KBM-7 (cell line): ENCODE measurements at places on chromosomes 11 and 22.

GRCh38 chr11:60996381-60997138 is 25.1 kb downstream of the CD6 start:
- DNase-seq: no peak

GRCh38 chr11:116376054-116376453 is 396.7 kb downstream of the BUD13 start:
- DNase-seq: no peak

DNA sequence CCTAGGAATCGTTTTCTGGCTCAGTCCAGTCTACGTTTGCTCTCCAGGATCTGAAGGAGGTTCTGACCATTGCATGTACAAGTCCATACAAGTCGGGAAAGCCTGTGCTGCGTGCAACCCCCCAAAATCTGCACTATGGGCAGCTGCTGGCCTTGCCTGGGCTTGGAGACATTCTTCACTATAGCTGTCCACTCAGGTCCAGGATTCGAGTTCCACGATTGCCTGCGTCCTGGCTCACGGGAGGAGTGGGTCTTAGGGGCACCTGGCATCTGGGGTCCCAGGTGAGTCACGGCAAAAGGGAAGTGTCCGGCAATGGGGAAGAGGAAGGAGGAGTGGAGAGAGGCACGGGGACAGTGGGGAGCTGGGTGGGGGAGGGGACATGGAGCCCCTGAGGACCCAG is 563.0 kb downstream of the BRD1 start:
- no peak for DNase-seq

- DNase-seq: no peak
Measured at GRCh38 chr22:46551321-46551720, 13.9 kb upstream of the CELSR1 start.

- no peak for DNase-seq
Measured at GRCh38 chr11:99325847-99326246, 305.1 kb downstream of the CNTN5 start.

DNA sequence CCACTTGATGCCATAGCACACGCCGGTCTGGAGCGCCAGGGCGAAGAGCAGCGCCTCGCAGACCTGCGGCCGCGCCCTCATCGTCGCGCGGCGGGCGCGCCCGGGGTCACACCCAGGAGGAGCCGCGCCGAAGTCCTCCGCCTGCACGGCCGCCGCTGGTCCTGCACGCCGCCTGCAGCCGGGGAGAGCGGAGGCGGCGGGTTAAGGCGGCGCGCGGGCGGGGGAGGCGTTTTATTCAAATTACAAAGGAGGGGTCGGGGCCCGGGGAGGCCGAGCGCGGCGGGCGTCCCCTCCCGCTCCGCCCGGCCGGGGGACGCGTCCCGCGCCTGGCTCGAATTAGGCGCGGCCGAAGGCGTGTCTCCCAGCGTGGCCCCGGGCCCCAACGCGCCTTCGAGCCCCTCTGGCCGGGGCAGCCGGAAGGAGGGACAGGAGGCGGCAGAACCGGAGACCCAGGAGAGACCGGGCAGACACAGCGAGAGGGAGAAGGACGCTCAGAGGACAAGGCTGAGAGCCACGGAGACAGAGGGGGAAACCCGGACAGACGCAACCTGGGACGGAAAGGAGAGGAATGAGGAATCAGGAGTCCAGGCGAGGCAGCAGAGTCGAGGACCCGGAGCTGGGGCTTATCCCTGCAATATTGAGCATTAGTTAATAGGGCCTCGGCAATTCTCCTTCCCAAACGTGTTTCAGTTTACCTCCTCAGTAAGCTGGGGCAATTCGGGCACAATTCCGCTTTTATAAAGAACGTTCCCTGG is at the start of gene WNT11:
Gene WNT11, minus strand, starts transcription at position 176 of the 755 bp plus-strand sequence. Its CDS starts 95 bp downstream, at position 81.
- peak; percentile 62 for DNase-seq

DNA sequence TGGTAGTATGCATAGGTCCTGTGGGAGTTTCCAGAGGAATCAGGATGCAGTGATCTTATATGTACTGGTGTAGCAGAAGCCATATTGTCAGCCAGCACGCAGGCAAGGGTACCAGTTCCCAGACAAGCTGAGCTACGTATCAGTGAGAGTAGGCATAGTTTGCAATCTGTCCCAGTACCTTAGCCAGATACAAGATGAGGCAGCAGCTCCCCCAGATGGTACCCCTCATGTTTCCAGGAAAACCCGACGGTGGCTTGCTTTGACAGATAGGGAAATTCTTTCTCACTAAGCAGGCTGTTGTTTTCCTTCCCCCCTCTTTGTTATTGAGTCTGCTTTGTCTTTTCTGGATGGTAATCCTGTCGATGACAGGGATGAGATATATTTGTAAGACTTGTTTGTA is 109.7 kb upstream of the RRM1 start:
- peak; percentile 41 for DNase-seq

DNA sequence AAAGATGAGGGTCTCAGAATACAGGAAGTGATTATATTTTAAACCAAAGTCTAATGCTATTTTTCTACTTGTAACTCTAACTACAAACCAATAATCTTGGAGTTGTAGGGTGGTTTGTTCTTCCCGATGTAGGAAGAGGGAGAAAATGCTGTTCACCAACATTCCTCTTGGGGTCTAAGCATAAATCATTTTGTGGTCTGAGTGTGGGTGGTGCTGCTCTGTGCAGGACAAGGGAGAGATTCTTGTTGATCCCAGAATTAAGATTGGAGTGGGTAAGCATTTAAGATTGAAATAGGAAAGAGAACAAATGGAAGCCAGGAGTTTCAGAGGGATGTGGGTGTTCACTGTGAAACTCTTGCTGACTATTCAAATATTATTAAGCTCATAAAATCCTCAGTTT is 38.6 kb upstream of the MMP13 start:
- DNase-seq: no peak

DNA sequence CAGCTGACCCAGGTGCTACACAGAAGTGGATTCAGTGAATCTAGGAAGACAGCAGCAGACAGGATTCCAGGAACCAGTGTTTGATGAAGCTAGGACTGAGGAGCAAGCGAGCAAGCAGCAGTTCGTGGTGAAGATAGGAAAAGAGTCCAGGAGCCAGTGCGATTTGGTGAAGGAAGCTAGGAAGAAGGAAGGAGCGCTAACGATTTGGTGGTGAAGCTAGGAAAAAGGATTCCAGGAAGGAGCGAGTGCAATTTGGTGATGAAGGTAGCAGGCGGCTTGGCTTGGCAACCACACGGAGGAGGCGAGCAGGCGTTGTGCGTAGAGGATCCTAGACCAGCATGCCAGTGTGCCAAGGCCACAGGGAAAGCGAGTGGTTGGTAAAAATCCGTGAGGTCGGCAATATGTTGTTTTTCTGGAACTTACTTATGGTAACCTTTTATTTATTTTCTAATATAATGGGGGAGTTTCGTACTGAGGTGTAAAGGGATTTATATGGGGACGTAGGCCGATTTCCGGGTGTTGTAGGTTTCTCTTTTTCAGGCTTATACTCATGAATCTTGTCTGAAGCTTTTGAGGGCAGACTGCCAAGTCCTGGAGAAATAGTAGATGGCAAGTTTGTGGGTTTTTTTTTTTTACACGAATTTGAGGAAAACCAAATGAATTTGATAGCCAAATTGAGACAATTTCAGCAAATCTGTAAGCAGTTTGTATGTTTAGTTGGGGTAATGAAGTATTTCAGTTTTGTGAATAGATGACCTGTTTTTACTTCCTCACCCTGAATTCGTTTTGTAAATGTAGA is 1.7 kb downstream of the MALAT1 start:
- peak; percentile 79 for DNase-seq

GRCh38 chr22:44666207-44666585 is 35.8 kb upstream of the PRR5 start:
- DNase-seq: no peak

- DNase-seq: no peak
Measured at GRCh38 chr11:120738516-120739046, 227.0 kb downstream of the GRIK4 start.

GRCh38 chr11:127117231-127117739 is 116.7 kb upstream of the KIRREL3 start:
- no peak for DNase-seq

GRCh38 chr11:33237039-33237597 is 20.1 kb upstream of the HIPK3 start:
- DNase-seq: no peak

DNA sequence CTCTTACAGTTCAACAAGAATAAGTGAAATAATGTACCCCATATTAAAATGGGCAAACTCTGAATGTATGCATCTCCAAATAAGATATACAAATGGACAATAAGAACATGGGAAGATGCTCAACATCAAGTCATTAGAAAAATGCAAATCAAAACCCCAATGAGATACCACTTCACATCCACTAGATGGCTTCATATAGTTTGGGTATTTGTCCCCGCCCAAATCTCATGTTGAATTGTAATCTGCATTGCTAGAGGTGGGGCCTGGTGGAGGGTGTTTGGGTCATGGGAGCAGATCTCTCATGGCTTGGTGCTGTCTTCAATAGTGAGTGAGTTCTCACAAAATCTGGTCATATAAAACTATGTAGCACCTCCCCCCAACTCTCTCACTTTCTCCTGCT is 5.7 kb downstream of the MPZL2 start:
- peak; percentile 46 for DNase-seq

GRCh38 chr11:79157738-79158137 is 283.1 kb downstream of the TENM4 start:
- no peak for DNase-seq

GRCh38 chr22:17972385-17973191 is 51.8 kb downstream of the MICAL3 start:
- no peak for DNase-seq

GRCh38 chr22:29117799-29118477 is 45.1 kb downstream of the KREMEN1 start:
- no peak for DNase-seq

DNA sequence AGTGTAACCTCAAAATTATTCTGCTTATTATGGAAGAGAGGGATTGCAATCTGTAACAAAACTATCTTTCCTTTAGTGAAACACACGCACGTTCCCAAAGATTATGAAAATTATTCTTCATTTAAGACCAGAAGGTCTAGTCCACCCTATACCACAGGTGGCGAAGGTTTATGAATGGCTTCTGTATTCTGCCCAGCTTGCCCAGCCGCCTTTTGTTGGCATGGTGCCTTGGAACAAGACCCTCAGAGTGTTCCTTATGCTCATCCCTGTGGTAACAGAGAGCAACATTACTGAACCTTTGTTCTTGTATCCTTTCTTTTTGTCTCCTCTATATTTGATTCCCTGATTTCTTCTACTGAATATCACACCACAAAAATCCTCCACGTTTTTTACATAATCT is 116.4 kb downstream of the FAR1 start:
- no peak for DNase-seq

DNA sequence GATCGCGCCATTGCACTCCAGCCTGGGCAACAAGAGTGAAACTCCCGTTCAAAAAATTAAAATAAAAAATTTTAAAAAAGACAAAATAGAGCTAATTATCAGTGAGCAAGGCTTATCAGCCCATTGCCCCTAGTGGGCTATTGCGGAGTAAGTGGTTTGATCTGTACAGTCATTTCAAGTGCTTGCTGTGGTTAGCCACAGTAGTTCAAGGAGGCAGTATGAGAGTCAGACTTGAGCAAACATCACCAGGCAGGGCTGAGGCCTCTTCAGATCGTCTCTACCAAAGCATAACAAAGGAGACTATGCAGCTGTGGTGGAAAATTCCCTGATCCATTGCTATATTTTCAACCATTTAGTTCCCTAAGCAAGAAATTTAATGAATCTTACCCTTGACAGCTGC is 4.3 kb upstream of the SBF2 start:
- peak; percentile 64 for DNase-seq

DNA sequence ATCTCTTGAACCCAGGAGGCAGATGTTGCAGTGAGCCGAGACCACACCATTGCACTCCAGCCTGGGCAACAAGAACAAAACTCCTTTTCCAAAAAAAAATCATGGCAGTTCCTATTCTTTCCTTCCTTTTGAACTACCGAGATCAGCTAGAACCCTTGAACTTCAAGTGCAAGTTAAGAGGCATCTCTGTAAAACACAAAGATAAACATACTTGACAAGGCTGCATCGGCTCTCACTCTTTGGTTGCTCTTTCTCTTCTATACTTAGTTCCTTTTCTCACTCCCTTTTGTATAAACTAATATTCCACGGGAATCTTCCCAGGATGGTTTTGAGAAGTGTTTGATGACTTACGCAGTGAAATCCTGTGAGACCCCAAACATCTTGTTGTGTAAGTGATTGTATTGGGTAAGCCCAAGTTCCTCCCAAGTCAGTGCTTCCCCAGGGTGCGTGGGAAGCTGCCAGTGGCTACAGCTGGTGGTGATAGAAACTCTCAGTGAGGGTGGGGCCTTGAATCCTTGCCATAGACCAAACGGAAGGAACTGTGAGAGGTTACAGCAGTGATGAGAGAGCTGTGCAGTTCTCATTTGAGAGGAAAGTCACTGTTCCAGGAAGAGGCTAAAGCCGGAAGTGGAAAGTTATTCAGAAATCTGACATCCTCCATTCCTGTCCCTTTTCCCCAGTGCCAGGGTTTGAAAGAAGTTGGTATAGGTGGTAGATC is 24.1 kb upstream of the CDC42EP2 start:
- peak; percentile 79 for DNase-seq

DNA sequence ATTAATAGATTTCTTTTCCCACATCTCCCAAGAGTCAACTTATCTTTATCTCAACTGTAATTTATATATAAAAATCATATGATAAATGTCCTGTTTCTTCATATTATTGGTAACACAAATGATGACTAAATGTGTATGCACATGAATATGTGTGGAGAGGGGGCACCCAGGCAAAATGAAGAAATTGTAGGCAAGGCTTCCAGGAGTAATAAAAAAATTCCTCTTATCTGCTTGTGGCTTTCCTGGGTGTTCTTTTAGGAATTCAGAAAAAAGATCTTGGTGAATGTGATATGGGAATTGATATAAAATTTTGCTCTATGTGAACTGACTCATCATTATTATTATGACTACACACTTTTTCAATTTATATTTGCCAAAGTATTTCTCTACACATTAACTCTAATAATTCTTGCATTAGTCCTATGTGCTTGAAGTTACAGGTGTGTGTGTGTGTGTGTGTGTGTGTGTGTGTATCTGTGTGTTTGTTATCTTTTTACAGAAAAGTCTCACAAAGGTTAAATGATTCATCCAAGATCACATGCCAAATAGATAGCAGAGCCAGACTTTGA is 197.8 kb downstream of the SOX6 start:
- no peak for DNase-seq

- DNase-seq: no peak
Measured at GRCh38 chr11:120061761-120062560, 76.0 kb downstream of the TRIM29 start.

GRCh38 chr11:122108828-122109227 is 7.2 kb downstream of the BLID start:
- DNase-seq: no peak

- no peak for DNase-seq
Measured at GRCh38 chr11:77196961-77197360, 68.9 kb downstream of the MYO7A start.

- no peak for DNase-seq
Measured at GRCh38 chr22:31260474-31260856, 31.8 kb downstream of the PIK3IP1 start.

GRCh38 chr11:64208796-64209562 is 2.5 kb downstream of the FERMT3 start:
- DNase-seq: no peak

GRCh38 chr11:72216638-72217037 is at the start of gene FOLR2:
Gene FOLR2 (plus strand): TSS chr11:72216794. CDS start chr11:72218585, 1,791 bp downstream.
- DNase-seq: no peak

- no peak for DNase-seq
Measured at GRCh38 chr22:20465759-20466077, 28.1 kb upstream of the SCARF2 start.

- DNase-seq: no peak
Measured at GRCh38 chr11:68215524-68216170, 2.6 kb upstream of the KMT5B start.

GRCh38 chr11:65418431-65418680 is 4.2 kb upstream of the NEAT1 start:
- no peak for DNase-seq

GRCh38 chr11:63760487-63761079 is 8.0 kb downstream of the ZFTA start:
- no peak for DNase-seq

GRCh38 chr11:19577976-19578619 is 134.5 kb upstream of the NAV2 start:
- no peak for DNase-seq
